Right lobe of liver (tissue), 6 donors: ENCODE measurements at places on chromosomes 13 and 19. TPM values are rescaled to one million over a fixed set of nuclear protein-coding genes. Genes with fewer than 3 reads are reported as not detected.
A peak's percentile ranks its signal among the peaks of the same experiment; 100 is the strongest.

DNA sequence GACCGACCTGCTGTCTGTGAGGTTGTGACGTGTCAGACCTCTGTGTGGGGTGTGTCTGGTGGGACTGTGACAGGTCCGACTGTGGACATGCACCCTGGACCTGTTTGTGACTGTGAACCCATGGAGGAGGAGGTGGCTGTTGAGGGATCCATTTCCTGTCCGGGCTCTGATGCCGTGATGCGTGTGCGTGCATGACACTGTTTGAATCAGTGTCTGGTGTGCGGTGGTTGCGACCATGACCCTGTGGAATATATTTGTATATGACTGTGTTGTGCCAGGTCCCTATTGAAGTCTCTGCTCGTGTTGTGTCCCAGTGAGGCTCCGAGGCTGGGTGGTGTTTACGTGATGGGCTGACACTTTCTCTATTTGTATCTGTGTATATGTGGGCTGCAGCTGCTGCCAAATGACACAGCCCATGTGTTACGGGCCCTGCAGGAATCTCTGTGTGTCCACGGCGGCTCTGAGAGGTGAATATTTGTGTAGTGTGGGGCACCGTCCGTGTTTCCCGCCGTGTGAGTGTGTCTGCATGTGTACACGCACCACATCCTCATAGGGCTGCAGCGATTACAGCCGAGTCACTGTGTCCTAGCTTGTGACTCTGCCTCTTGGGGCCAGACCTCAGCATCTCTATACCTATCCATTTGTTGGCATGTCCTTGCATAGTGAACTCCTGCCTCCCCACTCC, 18.3 kb downstream of the CCDC97 start:
- peaks cover 11% of the 10 kb centered on the region for H3K4me1 ChIP-seq
- no peak overlapping the region for H3K4me3 ChIP-seq
- no peak for DNase-seq
- no peaks in the 10 kb centered on the region for H3K36me3 ChIP-seq

DNA sequence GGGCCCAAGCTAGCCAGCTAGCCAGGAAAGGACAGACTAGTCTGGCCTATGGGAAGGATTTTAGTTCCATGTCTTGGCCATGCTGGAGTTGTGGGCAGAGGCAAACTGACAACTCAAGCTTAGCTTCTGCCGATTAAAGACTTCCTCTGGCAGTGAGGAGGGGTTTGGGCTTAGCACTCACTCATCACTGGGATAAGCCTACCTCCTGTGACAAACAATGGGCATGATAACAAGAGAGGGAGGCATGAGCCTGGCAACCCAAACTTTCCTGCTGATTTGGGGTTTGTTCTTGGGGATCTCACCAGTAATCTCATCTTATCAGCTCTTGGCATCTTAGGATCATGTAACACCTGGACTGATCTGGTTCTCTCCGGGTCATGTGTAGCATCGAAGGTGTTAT, 83.6 kb downstream of the KL start:
- no peaks in the 10 kb centered on the region for H3K4me1 ChIP-seq
- DNase-seq, result no peak
- H3K27me3 ChIP-seq, result no peaks in the 10 kb centered on the region
- no peak overlapping the region for H3K4me3 ChIP-seq
- H3K36me3 ChIP-seq, result no peaks in the 10 kb centered on the region

- peaks cover 43% of the 10 kb centered on the region for H3K4me1 ChIP-seq
- peak overlapping the region; percentile 22 for H3K27ac ChIP-seq
- H3K36me3 ChIP-seq, result no peaks in the 10 kb centered on the region
These were observed 101.4 kb downstream of the STK24 start for GRCh38 chr13:98475522-98475921.

- H3K27me3 ChIP-seq, result no peaks in the 10 kb centered on the region
- H3K4me3 ChIP-seq, result no peak overlapping the region
- no peak overlapping the region for H3K27ac ChIP-seq
- no peaks in the 10 kb centered on the region for H3K4me1 ChIP-seq
- H3K36me3 ChIP-seq, result no peaks in the 10 kb centered on the region
- DNase-seq, result no peak
These were observed 87.8 kb downstream of the IPO5 start for GRCh38 chr13:98041081-98041820.

DNA sequence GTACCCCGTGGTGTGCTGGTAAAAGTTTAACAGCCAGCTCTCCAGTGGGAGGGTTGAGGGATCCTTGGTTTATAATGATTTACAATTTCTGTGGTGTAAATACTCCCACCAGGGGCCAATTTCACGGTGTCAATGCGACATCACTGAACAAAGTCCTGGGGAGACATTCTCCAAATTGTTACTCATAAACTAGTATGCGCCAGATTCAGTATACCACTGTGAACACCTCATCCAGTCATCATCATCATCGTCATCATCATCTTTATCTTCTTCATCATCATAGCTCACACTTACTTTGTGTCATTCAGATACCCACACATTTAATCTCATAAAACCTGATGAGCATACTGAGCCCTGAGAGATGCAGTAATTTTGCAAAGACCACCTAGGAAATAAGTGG, 17.2 kb upstream of the TNFSF14 start:
- peaks cover 94% of the 10 kb centered on the region for H3K36me3 ChIP-seq
- no peaks in the 10 kb centered on the region for H3K27me3 ChIP-seq
- peak; percentile 2 for DNase-seq

- no peaks in the 10 kb centered on the region for H3K27me3 ChIP-seq
- no peaks in the 10 kb centered on the region for H3K36me3 ChIP-seq
- no peak for DNase-seq
- no peak overlapping the region for H3K27ac ChIP-seq
- no peaks in the 10 kb centered on the region for H3K4me1 ChIP-seq
- no peak overlapping the region for H3K4me3 ChIP-seq
These were observed 6.3 kb downstream of the ARRDC5 start for GRCh38 chr19:4896372-4896771.

The RFPL4A gene
- not detected for total RNA-seq

GRCh38 chr13:43042410-43042921, 19.1 kb downstream of the DNAJC15 start:
- no peaks in the 10 kb centered on the region for H3K4me1 ChIP-seq
- no peak overlapping the region for H3K4me3 ChIP-seq
- H3K27ac ChIP-seq, result no peak overlapping the region
- DNase-seq, result no peak
- H3K36me3 ChIP-seq, result no peaks in the 10 kb centered on the region
- H3K27me3 ChIP-seq, result no peaks in the 10 kb centered on the region

GRCh38 chr19:55540619-55541018, 3.7 kb upstream of the SBK2 start:
- no peak overlapping the region for H3K27ac ChIP-seq
- H3K36me3 ChIP-seq, result no peaks in the 10 kb centered on the region
- no peaks in the 10 kb centered on the region for H3K4me1 ChIP-seq
- H3K4me3 ChIP-seq, result no peak overlapping the region
- DNase-seq, result no peak
- H3K27me3 ChIP-seq, result no peaks in the 10 kb centered on the region

The TNNT1 gene
- total RNA-seq, result not detected

GRCh38 chr13:30739237-30739528, 3.8 kb downstream of the ALOX5AP start:
- H3K4me3 ChIP-seq, result no peak overlapping the region
- H3K27me3 ChIP-seq, result no peaks in the 10 kb centered on the region
- H3K27ac ChIP-seq, result no peak overlapping the region
- no peaks in the 10 kb centered on the region for H3K36me3 ChIP-seq

DNA sequence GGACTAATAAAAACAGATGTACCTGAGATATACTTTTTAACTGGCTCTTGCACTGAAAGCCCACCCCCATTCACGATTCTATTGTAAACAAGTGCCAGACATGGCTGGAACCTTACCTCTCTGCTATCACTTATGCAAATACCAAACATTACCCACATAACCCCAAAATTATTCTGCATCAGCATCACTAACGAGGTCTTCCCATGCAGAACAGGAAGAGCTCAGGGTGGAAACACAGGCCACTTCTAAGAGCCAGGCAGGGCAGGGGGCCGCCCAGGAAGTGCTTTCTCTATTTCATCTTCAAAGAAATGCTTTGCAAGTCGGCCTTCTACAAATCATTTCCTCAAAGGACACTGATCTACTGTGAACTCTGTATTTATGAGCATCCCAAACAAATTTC, 7.3 kb downstream of the IRS2 start:
- H3K27me3 ChIP-seq, result no peaks in the 10 kb centered on the region
- no peaks in the 10 kb centered on the region for H3K4me1 ChIP-seq
- DNase-seq, result no peak
- H3K27ac ChIP-seq, result peak overlapping the region; percentile 42
- no peaks in the 10 kb centered on the region for H3K36me3 ChIP-seq

GRCh38 chr19:48779636-48780035, 24.3 kb downstream of the FGF21 start:
- no peaks in the 10 kb centered on the region for H3K27me3 ChIP-seq
- H3K4me1 ChIP-seq, result peaks cover 17% of the 10 kb centered on the region
- H3K4me3 ChIP-seq, result no peak overlapping the region
- H3K27ac ChIP-seq, result no peak overlapping the region
- H3K36me3 ChIP-seq, result no peaks in the 10 kb centered on the region

GRCh38 chr13:35648201-35648600, 171.7 kb upstream of the MAB21L1 start:
- H3K36me3 ChIP-seq, result no peaks in the 10 kb centered on the region
- H3K4me1 ChIP-seq, result no peaks in the 10 kb centered on the region
- no peaks in the 10 kb centered on the region for H3K27me3 ChIP-seq
- H3K4me3 ChIP-seq, result no peak overlapping the region
- H3K27ac ChIP-seq, result no peak overlapping the region

DNA sequence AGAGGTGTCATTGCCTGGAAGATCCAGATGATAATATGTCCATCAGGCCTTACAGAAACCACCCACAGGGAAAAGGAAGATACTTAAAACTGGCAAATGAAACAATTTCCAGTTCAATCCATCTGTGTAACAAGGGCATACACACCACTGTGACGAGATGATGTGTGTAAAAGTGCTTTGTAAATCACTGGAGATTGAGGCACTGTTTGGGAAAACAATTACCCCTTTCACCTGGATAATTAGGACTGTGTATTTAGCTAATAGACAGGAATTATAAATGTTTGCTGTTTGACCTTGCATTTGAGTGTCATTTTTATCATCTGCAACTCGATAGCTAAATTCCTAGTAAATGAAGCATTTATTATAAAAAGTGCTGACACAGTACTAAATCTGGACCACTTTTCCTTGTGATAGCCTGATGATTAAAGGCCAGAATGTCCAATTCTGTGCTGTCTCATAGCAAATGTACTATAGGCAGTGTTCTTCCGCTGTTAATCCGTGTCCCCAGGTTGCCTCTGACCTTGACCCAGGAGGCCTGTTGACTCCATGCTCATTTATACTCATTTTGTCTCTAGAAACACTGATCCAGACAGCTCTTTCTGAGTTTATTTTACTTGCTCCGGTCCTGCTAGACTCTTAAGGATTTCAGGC, 105.8 kb downstream of the LACC1 start:
- H3K4me3 ChIP-seq, result no peak overlapping the region
- no peak for DNase-seq
- H3K4me1 ChIP-seq, result peaks cover 17% of the 10 kb centered on the region
- no peaks in the 10 kb centered on the region for H3K27me3 ChIP-seq
- no peaks in the 10 kb centered on the region for H3K36me3 ChIP-seq

- DNase-seq, result no peak
- no peaks in the 10 kb centered on the region for H3K36me3 ChIP-seq
- no peaks in the 10 kb centered on the region for H3K4me1 ChIP-seq
- no peak overlapping the region for H3K27ac ChIP-seq
- no peaks in the 10 kb centered on the region for H3K27me3 ChIP-seq
These were observed 252.4 kb downstream of the UQCRFS1 start for GRCh38 chr19:28960586-28960985.

DNA sequence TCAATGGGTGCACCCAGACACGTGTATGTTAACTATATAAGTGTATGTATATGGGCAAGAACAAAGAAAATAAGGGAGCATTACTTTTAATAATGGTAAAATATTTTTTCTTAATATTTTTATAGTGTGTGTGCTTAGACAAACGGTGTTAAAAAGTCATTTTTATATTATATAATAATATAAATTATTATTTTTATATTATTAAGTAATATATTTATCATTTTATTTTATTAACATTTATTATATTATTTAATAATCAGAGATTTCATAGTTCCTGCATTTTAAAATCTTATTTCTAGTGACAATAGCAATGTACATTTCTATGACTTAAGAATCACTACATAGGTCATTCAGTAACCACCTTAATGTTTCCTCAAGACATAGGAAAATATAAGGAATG, 184.4 kb downstream of the SLITRK5 start:
- no peaks in the 10 kb centered on the region for H3K27me3 ChIP-seq
- H3K4me3 ChIP-seq, result no peak overlapping the region
- no peaks in the 10 kb centered on the region for H3K36me3 ChIP-seq
- no peaks in the 10 kb centered on the region for H3K4me1 ChIP-seq

- H3K27ac ChIP-seq, result no peak overlapping the region
- no peaks in the 10 kb centered on the region for H3K4me1 ChIP-seq
- no peak overlapping the region for H3K4me3 ChIP-seq
- H3K27me3 ChIP-seq, result no peaks in the 10 kb centered on the region
- no peak for DNase-seq
These were observed 92.4 kb downstream of the CDADC1 start for GRCh38 chr13:49340161-49340560.

GRCh38 chr19:39765091-39766076, 13.3 kb upstream of the LEUTX start:
- H3K36me3 ChIP-seq, result no peaks in the 10 kb centered on the region
- no peaks in the 10 kb centered on the region for H3K27me3 ChIP-seq
- H3K4me1 ChIP-seq, result no peaks in the 10 kb centered on the region
- no peak overlapping the region for H3K4me3 ChIP-seq

GRCh38 chr13:88000239-88000638, 329.1 kb downstream of the SLITRK5 start:
- H3K27me3 ChIP-seq, result no peaks in the 10 kb centered on the region
- no peaks in the 10 kb centered on the region for H3K36me3 ChIP-seq
- DNase-seq, result no peak
- H3K4me3 ChIP-seq, result no peak overlapping the region

DNA sequence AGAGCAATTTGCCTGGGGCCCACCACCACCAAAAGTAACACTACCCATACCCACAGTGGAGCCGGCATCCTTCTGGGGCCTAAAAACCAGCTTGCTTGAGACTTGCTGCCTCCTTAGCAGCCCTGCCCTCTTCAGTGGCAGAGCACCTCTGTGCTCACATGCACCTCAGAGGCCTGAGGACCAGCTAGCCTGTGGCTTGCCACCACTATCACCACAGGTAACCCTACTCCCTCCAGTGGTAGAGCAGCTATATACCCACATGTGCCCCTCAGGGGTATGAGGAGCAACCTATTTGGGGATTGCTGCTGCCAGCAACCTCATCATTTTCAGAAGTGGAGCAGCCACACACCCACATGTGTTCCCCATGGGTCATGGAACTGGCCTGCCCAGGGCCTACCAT, 111.4 kb upstream of the SPRY2 start:
- no peak overlapping the region for H3K4me3 ChIP-seq
- H3K36me3 ChIP-seq, result no peaks in the 10 kb centered on the region
- H3K27ac ChIP-seq, result no peak overlapping the region
- no peaks in the 10 kb centered on the region for H3K27me3 ChIP-seq

The TIMM44 gene
- 26.1 TPM for total RNA-seq
